ENCODE measurements at places on chromosomes 16 and 17.

GRCh38 chr16:27498916-27499658 lies 50.6 kb downstream of the GTF3C1 start:
- no peak for DNase-seq

GRCh38 chr17:55575058-55575636 lies 63.9 kb upstream of the SMIM36 start:
- DNase-seq: no peak

- no peak for DNase-seq
Measured at GRCh38 chr17:35934760-35935159, 4.2 kb upstream of the RDM1 start.

DNA sequence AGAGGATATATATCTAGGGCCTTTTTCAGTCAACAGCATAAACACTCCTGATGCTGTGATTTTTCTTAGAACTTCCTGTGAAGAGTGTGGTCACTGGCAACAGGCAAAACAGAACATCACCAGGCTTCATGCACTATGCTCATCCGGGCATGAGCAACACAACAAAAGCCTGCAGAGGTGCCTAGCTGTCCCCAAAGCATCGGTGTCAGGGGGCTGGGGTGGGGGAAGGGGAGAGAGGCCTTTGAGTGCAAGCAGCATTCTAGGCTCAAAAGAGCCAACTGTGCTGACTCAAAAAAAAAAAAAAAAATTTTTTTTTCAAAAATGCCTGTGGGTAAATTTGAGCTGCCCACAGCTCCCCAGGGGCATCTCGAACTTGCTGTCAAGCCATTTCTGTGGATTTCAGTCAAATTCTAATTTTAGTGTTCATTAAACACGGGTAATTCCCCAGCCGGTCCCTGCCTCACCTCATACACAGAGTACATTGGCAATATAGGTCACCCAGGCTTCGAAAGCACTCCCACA lies 194.6 kb upstream of the DYNLRB2 start:
- DNase-seq: no peak

DNA sequence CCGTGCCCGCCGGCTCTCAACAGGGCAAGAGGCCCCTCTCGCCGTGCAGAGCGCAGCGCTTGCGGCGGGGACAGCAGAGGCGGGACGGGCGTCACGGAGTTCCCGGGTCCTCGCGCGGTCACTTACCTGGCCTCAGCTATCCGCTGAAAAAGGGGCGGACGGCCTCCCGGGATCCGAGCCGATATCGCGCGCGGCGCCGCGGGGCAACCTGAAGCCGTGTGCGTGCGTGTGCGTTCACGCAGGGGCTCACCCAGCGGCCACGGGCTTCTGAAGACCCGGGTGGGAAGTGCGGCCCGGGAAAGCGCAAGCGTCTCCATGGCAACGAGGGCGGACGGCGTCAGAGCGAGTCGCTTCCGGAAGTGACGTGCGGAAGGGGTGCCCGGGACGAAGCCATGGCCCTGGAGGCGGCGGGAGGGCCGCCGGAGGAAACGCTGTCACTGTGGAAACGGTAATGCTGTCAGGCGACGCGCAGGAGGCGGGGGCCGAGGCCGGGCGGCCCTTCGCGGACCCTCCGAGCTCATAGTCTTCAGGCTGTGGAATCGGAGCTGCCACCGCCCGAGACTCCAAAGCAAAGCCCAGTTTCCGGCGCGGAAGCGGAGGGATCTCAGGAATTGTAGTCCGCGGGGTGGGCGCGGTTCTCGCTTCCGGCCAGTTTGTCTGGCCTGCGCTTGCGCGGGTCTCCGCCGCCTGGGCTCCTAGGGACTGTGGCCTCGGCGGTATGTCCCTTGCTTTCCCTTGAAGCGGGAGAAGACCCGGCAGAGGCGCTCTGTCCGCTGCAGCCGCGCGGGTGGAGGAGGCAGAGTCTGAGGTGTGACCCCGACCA lies at the start of gene ENDOV:
Gene ENDOV (plus strand): TSS at position 365 of the 823 bp plus-strand sequence. CDS start 28 bp downstream, at position 393.
- DNase-seq: peak; percentile 83

DNA sequence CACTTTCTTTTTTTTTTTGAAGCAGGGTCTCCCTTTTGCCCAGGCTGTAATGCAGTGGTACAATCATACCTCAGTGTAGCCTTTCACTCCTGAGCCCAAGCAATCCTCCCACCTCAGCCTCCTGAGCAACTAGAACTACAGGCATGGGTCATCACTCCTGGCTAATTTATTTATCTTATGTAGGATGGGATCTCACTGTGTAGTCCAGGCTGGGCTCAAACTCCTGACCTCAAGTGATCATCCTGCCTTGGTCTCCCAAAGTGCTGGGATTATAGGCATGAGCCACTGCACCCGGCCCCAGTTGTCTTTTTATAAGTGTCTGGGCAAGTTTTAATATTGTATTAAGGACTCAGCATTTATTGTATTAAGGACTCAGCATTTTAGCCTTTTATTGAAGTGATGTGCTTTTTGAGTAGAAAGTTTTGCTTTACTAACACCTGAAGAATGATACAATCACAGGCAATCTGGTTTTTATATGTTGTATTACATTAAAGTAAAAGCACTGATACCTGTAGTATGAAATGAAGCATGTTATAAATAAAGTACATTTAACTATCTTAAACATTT lies 22.9 kb downstream of the VMP1 start:
- no peak for DNase-seq

Data from NCI-H2081 treated with DMSO at 0.1 percent for 48 hours (cell line).